ENCODE measurements at places on chromosomes 12 and 14.

DNA sequence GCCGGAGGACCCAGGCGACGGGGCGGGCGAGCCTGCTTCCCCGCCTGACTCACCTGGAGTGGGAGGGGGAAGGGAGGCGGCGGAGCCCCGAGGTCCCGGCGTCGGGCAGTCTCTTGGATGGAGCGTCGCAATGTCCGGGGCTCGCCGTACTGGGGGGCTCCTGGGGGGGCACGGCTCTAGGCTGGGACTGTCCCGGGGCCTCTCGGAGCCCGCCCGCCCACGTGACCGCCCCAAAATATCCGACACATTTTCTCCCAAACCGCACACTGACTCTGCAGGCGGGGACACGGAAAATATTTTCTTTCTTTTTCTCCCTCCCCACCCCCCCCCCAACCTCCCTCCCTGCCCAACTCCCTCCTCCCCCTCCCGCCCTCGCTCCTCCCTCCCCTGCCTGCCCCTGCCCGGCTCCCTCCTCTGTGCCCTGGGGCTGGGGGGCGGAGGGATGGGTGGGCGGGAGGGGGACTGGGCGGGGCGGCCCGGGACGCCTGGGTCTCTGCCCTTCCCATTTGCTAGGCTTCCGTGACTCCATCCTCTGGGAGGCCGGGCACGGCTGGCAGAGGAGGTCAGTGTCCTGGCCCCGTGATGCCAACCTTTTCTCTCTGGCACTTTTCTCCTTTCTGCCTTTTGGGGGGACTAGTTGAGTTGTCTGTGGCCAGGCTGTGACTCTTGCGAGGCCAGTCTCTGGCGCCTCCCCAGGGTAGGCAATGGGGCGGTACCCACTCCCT lies at the start of gene RARG:
Gene RARG (minus strand): TSS at position 289 of the 725 bp plus-strand sequence. CDS start 4,664 bp downstream, outside the sequence.
- DNase-seq: peak; percentile 76

GRCh38 chr12:31002999-31003398 lies 70.7 kb upstream of the DDX11 start:
- no peak for DNase-seq

- no peak for DNase-seq
Measured at GRCh38 chr12:39824505-39825212, 205.1 kb upstream of the ABCD2 start.

DNA sequence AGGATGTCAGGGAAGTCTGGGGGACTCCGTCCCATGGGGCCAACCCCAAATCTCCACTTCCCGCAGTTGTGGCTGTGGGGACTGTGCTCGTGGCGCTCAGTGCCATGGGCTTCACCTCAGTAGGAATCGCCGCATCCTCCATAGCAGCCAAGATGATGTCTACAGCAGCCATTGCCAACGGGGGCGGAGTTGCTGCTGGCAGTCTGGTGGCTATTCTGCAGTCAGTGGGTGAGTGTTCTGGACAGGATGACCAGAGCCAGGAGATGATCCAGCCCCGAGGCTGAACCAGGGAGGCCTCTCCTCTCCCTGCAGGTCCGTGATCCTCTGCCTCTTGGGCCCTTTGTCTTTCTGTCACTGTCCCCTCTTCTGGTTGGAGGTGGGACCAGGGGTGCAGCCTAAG lies 8.8 kb upstream of the IFI27 start:
- no peak for DNase-seq

DNA sequence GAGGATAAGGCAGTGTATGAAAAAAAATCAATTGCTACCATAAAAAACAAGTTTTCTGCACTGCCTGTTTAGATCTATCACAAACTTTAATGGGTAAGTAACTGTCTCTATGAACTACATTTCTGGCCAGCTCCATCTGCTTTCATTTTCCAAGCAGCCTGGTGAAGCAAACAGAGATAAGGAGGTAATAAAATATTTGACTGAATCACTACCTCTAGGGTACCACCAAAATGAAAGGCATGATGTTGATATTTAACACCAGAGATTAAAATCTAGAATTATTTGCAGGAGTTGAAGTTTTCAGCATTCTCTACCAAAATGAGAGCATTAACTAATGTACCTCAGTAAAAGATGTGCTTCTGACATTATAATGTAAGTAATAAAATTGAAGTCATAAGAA lies 863.5 kb upstream of the MGAT4C start:
- DNase-seq: no peak

GRCh38 chr14:67389275-67389674 lies 22.7 kb downstream of the PLEK2 start:
- no peak for DNase-seq

GRCh38 chr12:52231305-52232202 lies 1.5 kb upstream of the KRT7 start:
- DNase-seq: no peak

DNA sequence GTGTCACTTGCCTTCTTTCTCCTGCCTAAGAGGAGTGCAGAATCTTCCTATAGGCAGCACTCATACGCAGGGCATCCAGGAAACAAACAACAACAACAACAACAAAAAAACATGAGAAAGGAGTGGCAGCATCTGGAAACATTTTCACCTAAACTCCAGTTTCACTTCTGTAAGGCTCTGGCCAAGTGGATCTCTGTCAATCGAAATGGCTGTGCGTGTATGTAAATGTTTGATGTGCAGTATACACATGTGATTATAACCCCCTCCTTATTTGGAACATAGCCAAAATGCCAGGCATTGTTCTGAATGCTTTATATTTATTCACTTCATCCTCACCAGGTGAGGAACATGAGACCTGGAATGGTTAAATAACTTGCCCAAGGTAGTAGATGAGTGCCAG lies 76.8 kb downstream of the COX16 start:
- no peak for DNase-seq

DNA sequence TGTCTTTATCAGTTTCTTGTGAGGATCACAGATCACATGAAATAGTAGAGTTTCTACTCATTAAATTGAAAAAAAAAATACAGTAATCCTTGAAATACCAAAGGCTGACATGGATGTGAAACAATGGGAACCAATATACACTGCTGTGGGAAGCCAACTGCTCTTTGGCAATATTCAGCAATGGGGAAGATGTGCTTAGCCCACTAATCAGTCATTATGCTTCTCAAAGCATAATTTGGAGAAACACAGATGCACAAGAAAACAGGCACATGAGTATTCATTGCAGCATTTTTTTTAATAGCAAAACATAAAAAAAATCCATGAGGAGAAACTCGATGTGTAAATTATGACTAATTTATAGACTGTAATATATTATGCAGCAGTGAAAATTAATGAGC lies 40.6 kb downstream of the A2M start:
- no peak for DNase-seq

DNA sequence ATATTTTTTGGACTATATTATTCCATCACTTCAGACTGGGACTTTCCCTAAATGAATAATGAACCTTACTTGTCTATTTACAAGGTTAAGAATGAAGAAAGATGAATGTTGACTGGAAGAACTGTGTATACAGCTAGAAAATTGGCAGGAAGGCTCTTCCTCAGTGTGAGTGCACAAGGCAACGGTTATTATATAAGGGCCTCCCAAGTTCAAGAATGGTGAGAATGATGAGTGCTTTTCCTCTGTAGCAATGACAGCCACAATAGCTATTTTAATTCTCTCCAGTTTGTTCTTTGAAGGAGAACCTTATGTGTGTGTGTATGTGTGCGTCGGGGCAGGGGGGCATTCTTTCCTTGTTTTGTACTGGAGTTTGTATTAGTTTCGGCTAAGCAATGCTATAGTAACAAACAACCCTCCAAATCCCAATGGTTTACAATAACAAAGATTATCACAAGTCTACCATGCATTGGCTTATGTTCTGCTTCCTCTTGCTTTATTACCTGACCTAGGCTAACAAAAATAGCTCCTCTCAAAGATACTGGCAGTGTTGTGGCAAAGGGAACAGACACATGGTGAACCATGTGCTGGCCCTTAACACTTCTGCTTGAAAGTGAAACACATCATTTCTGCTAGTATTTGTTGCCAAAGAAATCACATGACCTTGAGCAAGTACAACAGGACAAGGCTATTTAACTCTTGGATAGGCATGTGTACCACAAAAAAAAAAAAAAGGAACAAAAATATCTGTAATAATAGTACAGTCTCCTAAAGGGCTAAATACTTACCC lies 139.5 kb downstream of the RMST start:
- DNase-seq: no peak

GRCh38 chr14:100586403-100587085 lies 673 bp downstream of the BEGAIN start:
- DNase-seq: no peak

GRCh38 chr14:81776531-81776930 lies 242.9 kb upstream of the SEL1L start:
- DNase-seq: no peak

GRCh38 chr12:107503887-107504885 lies 181.4 kb upstream of the PWP1 start:
- no peak for DNase-seq

DNA sequence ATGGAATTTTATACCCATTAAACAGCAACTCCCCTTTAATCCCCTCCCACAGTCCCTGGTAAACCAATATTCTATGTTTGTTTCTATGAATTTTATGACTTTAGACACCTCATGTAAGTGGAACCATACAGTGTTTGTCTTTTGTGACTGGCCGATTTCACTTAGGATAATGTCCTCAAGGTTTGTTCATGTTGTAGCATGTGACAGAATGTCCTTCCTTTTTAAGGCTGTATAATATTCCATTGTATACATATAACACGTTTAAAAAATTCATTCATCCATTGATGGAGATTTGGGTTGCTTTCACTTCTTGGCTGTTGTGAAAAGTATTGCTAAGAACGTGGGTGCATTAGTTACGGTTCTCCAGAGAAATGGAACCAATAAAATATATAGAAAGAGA lies 40.2 kb downstream of the ARF6 start:
- DNase-seq: no peak

DNA sequence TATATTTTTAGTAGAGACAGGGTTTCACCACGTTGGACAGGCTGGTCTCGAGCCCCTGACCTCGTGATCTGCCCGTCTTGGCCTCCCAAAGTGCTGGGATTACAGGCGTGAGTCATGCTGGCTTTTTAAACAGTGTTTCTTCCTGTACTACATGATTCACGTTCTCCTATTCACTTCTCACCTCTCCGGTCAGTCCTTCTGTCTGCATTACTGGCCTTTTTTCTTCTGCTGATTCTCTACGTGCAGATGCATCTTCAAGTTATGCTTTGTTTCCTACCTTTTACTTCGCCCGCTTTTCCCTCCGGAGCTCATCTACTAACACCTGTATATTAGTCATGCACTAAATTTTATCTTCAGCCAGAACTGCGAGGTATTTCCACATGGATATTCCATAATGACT lies 296.2 kb upstream of the FLRT2 start:
- DNase-seq: peak; percentile 78

DNA sequence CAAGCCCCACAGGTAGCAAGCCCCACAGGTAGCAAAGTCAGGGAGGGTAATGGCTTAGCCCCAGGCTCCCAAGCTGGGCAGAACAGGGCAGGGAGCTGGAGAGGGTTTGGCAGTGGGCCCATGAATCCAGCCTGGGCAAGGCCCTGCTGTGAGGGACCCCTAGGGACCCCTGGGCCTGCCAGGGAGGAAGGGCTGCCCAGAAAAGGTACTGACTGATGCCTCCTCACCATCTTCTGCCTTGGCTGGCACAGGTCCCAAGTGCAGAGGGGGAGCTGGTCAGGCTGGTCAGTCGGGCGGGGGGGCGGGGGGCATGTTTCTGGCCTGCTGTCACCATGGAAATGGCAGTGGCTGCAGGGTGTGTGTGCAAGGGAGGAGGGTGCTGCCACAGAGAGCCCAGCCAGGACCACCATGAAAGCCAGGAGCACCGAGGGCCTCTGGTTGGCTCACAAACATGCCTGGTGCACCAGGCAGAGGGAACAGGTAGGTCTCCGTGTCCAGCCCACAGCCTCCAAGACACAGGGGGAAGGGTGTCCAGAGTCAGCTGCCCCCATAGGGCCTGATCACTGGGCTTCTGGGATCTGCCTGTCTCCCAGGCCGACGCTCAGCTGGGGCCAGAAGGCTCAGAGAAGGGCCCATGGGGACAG lies 1.5 kb upstream of the CRIP2 start:
- DNase-seq: no peak

DNA sequence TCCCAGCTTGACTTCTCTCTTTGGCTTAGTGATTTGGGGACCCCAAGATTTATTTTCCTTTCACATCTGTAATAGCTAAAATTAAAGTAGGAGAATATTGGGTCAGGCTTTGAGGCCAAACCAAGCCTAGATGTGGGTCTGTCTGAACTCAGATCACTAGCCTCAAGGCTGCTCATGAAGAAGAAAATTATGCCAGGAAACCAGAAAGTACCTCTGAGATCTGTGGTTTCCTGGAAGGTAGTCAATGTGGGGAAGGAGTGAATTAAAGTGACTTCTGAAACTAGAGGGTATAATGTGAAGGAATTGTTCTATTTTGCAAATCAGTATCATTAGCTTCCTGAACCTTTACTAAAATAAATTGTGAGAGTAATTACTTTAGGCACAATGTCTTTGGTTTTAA lies 13.4 kb upstream of the CLEC12A start:
- DNase-seq: no peak

DNA sequence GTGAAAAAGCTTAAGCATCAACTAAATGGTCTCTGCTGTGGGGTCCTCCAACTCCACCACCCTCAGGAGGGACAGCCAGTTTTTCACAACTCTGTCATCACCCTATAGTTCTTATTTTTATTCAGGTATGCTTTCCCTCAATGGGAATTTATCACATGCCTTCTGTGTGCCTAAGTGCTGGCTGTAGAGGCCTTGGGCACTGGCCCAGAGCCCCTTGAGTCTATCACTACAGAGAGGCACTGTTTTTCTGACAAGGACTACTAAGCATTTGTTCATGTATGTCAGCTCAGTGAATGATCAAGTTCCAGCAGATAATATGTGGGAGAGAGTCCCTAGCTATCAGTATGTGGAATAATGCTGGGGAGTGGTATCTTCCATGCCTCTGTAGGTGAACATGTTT lies 463.9 kb downstream of the NPAS3 start:
- no peak for DNase-seq

DNA sequence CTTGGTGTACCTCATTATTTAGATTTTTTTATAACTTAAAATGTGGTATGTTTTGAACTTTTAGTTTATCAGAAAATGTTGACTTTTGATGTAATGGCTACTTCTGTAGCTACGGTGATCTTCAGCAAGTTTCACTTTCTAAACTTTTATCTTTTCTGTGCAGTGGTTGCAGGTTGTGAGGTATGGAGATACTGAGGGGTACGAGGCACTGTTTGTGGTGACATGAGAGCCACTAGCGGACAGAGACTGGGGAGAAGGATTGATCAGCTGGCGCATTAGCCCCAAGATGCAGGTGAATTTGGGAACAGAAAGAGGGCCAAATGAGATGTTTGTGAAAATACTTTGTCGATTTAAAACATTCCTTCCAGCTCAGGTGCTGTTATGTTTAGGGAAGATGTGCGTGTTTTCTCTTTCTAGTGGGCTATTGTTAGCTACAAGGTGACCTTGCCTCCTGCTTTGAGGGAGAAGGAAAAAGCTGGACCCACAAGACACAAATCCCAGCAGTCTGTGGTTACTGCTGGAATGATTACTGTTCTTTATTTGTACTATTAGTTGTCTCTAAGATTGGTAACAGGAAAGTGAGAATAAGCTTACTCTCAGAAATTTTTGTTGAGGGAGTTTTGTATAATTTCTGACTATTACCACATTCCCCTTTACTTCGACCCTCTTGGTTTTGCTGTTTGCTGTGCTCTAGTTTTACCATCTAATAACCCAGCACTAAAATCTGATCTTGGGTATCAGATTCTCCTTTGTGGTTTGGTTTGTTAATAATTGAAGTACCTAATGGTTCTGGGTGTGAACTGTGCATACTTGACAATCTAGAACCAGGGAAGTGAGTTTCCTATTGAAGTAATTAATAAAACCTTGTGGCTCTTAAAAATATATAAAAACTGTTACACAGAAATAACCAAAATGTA lies 61.7 kb downstream of the FBXO34 start:
- DNase-seq: no peak
